Anterior cingulate cortex (tissue), 58 donors: ENCODE measurements at places on chromosomes 3 and 15.

GRCh38 chr15:72796515-72797337, 13.2 kb upstream of the ADPGK start:
- peak; percentile 15 for DNase-seq

DNA sequence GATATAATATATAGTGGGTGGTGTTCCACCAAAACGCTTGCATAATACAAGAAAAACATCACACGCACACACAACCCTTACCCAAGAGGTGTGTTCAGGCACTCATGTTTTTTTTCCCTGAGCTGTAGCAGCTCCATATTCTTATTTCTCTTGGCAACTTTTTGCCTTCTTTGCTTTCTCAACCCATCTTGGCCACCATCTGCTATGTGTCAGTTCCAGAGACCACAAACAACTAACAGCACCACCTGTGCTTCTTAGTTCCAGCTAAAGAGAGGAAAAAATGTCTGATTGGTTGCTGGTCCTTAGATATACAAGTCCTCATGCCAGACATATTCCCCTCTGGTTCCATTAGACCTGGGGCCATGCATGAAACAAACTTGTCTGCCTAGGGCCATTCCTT, 11.9 kb downstream of the ACTC1 start:
- DNase-seq = no peak

DNA sequence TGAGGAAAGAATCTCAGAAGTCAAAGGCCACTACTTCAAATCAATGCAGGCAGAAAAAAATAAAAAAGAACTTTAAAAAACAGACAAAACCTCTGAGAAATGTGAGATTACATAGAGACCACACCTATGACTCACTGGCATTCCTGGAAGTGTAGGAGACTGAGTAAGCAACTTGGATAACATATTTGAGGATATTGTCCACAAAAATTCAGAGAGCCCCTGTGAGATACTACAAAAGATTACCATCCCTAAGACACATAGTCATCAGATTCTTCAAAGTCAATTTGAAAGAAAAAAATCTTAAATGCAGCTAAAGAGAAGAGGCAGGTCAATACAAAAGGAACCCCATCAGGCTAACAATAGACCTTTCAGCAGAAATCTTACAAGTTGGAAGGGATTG, 887.3 kb downstream of the NTRK3 start:
- DNase-seq = no peak

GRCh38 chr3:24166515-24166914, 221.4 kb downstream of the NR1D2 start:
- DNase-seq = no peak

DNA sequence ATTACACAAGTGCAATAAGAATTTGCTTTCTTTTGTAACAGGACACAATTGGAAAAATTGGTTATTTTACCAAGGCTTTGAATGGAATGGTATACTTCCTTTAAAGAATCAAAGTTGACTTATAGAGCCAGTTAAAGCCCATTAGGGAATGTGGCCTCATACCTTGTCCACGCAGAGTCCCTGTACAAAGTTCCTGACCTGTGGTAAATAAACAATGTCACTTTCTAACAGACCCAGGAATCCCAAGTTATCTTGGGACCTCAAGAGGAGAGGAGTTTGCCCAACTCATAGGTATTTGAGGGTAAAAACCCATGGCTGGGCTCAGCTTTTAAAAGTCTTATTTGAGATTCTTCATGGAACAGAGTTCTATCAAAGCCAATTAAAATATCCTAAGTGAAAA, 12.0 kb upstream of the NUP210 start:
- DNase-seq = no peak

- DNase-seq = no peak
Observed at GRCh38 chr3:187673012-187673411, 2.8 kb upstream of the SST start.

GRCh38 chr3:148932972-148933371, 58.4 kb upstream of the GYG1 start:
- DNase-seq = no peak

DNA sequence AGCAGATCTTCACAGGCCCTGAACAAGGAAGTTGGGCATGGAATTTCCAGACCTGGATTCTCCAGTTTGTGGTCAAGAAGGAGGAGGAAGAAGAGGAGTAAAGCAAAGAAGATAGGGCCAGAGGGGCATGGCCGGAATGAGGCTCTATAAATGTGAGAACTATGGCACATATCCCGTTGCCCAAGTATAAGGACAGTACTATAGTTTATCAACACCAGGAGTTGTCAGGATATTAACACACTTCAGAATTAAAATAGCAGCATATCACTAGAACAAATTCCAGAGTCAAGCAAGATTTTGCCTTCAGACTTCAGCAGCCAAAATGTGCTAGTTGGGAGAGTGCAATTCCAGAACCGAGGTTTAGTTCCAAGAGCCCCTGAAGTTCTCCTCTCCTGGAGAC, 38.4 kb upstream of the PHLDB2 start:
- DNase-seq = no peak

DNA sequence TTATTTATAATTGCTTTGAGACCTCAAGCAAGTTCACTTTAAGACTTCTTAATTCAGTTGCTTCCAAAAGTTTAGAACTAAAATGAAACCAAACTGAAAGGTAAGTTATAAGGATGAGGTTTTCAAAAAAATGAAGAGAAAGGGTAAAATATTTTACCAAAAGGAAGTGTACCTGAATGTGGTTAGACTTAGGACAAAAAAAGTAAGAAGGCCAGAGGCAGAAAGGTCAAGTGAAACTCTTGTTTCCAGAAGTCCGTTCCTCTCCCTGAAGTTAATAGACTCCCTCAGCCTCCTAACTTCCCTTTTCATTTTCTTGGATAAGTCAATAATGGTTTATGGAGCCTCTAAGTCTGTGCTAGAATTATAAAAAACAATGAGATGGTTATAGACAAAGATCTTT, 16.6 kb downstream of the BTLA start:
- no peak for DNase-seq

DNA sequence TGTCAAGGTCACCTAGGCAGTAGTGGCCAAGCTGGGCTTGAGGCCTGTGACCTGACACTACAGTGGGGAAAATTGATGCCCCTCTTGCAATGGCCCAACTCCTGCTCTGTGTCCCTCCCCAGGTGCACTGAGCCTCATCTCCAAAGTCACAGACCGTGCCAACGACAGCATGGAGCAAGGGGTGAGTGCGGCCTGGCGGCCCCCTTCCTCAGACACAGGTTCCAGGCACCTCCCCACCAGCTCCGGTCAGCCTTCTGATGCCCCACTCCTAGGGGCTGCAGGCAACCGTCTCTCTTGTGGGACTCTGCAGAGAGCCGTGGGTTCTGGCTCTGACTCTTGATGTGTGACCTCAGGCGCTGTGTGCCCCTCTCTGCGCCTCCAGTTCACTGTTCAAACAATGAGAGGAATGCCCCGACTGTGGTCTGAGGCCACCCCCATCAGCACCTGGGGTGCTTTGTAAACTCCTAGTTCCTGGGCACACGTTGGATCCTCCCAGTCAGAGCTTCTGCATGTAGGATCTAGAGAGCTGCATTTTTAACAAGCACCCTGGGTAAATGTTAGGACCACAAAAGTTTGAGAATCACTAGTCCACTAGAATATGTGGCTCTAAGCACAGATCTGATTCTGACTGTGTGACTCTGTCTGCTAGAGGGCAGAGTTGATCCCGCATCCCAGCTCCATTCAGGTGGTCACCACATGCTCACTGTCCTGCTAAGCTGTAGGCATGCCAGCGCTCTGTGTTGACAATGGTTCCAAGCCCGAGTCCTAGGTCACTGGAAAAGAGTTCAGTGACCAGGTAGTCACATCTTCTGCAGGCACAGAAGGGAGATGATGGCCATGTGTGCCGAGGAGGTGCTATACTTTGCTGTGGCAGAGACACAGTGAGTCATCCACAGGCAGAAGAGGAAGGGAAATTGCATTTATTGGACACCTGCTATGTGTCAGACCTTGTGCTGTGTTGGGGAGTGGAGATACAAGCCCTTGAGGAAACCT, 46.2 kb upstream of the NR2C2 start:
- no peak for DNase-seq

GRCh38 chr15:71596672-71597071, 213.7 kb upstream of the NR2E3 start:
- DNase-seq = peak; percentile 19

GRCh38 chr15:66730168-66731021, 28.4 kb downstream of the SMAD6 start:
- DNase-seq = no peak

- no peak for DNase-seq
Observed at GRCh38 chr3:37129871-37130270, 44.5 kb downstream of the LRRFIP2 start.

DNA sequence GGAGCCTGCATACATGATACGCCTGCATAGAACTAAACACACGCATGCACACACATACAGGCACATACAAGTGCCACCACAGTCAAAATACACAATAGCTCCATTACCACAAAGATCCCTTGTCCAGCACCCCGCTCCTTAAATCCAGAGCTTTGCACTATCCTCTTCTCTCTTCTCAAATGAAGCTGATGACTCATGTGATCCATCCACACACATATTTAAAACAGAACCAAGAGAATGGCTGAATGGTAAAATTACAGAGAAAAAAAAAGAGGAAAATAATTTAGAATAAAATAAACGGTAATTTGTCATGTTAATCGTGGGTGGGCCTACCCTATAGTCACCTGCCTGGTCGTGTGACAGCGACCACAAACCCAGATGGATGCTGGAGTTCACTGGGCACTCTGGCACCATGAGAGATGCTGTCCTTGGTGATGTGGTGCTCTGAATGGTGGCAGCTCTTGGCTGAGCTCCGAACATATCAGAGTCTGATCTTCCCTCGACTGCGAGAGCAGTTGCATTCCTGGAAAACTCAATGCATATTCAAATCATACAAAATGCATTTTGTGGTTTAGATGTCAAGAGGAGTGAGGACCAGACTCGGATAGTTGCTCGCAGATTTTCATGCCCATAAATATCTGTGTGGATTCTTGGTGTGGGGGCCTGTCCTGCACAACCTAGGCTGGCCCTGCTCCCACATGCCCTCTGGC, 8.9 kb downstream of the IQSEC1 start:
- no peak for DNase-seq
